Stimulated activated CD8-positive, alpha-beta memory T cell treated with anti-CD3 and anti-CD28 coated beads, Interleukin-4, amount 100 ng/mL, for 1 hour (primary cell): ENCODE measurements at places on chromosomes 16 and 17.

DNA sequence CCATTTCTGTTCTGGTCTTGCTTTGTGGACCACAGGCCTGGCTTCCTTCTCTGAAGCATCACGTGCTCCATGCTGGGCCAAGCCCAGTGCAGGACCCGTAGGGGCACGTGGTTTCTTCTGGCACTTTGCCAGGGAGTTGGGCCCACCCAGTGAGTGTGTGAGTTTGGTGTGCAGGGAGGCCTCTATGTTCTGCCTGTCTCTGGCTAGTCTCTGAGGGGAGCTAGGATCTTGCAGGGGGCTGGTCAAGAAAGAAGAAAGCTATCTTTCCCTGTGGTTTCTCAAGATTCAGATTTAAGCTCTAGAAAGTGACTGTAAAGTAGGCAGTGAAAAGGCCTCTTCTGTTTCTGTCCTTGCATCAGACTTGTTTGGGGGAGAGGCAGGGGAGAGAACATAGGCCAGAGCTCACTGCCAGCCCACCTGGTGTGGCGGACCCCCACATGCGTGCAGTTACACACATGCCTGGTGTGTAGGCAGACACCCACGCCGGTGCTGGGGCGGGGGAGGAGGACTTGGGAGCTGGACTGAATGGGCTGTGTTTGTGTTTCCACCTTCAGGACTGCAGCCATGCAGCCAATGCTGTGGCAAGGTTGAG, 11.8 kb downstream of the LASP1 start:
- DNase-seq: no peak

- DNase-seq: no peak
These were observed 54.2 kb downstream of the TMEM100 start for GRCh38 chr17:55668312-55668920.

GRCh38 chr16:77133706-77134105, 57.3 kb upstream of the MON1B start:
- DNase-seq: no peak

GRCh38 chr16:67902831-67903230, 9.8 kb downstream of the PSKH1 start:
- DNase-seq: no peak

DNA sequence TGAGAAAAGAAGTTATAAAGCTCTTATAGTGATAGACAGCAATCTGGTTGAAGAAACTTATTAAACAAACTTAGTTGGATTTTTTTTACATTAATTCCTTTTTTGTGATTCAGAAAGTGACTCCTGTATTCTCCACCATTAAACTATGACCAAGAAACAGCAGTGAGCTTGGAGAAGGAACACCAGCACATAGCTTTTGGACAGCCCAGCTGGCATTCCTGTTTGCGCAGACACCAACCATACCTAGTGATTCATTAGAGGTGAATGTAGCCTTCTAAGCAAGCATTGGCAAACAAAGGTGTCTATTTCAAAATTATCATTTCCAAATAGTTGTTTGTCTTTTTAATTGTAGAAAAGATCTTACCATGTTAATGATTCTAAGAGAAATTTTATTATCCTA, 94.4 kb downstream of the STXBP4 start:
- no peak for DNase-seq

DNA sequence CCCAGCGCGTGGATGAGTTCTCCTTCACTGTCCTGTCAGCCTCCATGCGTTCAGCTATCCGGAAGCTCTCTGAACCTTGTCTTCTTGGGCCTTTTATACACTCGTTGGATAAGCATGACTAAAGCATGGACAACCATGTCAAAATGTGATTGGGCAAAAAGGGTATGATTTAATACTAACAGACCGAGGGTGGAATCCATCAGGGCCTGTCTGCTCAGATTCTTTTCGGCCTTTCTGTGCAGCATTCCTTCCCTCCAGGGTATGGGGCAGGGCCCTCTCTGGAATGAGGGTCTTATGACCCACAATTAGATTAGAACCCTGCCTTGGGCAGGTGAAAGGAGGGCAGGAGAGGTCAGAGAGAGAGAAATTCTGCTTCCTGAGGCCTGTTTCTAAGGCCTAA, 14.0 kb upstream of the CCL5 start:
- DNase-seq: no peak

GRCh38 chr17:34305606-34306005, 13.6 kb upstream of the CCL8 start:
- DNase-seq: no peak

DNA sequence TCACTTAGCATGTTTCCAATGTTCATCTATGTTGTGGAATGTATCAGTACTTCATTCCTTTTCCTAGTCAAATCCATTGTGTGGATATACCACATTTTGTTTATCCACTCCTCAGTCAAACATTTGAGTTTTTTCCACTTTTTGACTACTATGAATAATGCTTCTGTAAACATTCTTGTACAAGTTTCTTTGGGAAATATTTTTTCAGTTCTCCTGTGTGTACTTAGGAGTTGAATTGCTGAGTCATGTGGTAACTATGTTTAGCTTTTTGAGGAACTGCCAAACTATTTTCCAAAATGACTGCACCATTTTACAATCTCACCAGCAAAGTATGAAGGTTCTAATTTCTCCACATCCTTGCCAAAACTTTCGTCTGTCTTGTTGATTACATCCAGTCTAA, 223.7 kb upstream of the AXIN2 start:
- no peak for DNase-seq

DNA sequence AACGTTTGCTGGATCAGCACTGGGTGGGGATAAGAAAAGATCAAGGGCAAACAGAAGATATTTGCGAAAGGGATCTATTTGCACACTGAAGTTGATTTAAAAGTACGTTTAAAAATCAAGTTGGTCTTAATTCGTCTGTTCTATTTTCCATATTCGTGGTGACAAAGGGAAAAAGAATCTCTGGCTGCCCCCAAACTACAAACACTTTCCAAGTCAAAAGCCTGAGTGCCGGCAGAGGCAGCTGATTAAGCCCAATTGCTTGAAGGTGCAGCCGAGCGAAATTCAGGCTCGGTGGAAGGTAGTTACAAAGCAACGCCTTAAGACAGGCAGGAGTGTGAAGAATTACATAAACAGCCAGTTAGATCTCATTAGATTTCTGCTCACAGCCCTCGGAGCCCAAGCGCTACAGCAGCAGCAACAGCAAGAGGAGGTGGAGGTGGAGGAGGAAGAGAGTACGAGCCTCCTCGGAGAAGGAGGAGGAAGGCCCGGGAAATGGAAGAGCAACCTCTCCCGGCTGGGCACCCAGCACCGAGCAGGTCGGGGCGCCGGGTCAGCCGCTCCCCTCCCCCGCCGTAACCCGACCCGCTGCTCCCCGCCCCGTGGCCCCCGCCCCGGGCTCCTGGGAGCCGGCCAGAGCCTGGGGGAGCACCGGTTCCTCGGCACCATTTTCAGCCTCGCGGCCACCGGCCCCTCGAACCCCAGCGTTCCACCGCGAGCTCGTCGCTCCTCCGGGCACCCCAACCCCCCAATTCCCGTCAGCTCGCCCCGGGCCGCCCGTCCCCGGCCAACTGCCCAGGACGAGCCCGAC, 890 bp downstream of the TOB1 start:
- peak; percentile 25 for DNase-seq

DNA sequence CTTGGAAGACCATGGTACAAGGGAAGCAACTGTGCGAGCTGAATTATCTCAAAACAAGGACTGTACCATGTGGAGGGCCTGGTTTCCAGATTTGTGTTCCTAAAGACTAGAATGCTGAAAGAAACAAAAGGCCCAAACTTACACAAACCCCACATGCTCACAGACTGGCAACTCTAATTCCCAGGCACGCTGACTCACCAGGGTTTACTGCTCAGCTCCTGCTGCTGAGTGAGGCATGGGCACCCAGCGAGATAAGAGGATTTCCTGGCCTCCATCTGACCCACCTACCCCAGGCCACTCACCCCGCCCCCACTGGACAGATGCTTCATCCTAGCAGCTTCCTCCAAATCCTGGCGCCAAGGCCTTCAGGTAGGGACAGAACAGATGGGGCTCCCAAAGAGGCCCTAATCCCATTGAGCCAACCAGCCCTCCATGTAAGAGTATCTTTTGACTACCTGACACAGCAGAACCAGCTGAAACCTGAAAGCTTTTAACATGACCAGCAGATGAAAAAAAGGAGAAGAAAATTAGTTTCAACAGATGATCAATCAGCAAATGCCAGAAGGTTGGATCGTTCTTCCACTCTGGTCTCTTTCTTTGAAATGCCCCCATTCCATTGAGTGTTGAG, 33.9 kb downstream of the DCUN1D3 start:
- no peak for DNase-seq

- DNase-seq: no peak
These were observed 11.1 kb downstream of the RAB40B start for GRCh38 chr17:82687375-82687861.

- DNase-seq: no peak
These were observed 375.9 kb downstream of the CDH13 start for GRCh38 chr16:83002351-83003334.

DNA sequence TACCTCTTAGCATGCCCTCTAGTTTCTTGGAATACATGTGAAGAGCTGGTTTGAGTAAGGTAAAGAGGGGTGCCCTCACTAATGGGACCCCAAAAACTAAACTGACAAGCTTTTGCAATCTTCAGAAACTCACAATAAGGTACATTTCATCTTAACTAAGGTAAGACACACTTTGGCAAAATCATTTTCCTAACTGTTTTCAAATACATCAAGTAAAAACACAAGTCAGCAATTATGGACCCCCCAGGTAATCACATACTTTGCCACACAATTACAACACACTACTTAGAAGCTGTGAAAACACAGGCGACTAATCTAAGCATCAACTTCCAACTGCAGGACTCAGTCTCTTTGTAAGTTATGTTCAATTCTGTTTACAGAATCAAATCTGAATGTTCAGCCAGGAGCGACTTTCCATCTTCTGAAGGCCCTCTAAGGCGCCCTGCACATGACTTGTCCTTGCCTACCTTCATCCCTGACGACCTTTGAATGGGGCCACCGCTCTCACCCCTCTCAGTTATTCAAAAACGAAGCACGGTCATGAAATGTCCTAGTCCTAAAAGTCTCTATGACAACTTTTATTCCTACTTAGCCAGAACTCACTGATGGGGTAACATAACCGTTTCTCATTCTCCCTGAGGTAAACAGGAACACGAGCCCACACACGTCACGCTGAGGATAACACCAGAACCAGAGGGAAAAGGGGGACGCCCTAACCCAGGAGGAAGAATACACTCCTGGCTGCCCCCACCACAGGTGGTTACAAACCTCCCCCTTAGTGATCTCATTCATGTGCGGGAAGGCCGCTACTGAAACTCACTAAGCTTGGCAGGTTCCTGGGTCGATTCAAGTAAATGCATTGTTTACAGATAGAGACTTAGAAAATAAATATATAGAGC, 5.5 kb downstream of the CREBBP start:
- no peak for DNase-seq

GRCh38 chr17:75517297-75517865, 1.1 kb downstream of the TSEN54 start:
- DNase-seq: no peak

- DNase-seq: no peak
These were observed 58.0 kb upstream of the HNF1B start for GRCh38 chr17:37802712-37803416.

DNA sequence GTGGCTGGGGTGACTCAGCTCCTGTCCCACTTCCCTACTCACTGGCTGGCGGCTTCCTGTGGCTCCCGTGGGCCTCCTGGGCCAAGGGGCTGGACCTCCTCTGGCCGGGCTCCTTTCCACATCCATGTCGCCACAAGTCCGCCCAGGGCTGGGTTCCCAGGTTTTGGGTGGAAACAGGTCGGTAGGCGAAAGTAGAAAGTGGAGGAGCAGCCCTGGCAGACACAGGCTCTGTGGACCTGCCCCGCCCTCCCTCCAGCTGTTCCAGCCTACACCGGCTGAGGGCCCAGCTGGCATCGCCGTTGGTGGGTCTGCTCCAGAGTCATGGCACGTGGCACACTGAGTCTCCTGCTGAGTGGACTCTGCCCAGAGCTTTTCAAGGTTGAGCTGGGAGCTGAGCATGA, 28.7 kb downstream of the GSE1 start:
- DNase-seq: no peak

DNA sequence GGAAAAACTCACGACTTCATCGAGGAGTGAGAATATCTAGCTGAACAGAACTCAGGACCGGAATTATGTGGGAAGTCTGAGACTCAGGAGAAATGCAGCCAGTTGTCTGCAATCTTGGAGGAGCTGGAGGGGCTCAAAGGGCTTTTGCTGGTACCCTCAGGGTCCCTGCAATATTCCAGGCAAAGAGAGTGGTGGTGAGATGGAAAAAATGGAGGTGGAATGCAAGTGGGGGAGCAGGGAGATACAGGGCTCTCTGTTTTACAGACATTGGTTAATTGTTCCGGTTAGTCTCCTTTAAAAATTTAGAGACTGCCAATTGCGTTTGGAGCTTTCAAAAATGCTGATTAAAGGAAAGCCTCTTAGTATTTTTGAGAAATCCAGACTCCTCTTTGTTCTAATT, 18.2 kb upstream of the HP start:
- no peak for DNase-seq

- no peak for DNase-seq
These were observed 38.5 kb downstream of the PGS1 start for GRCh38 chr17:78416791-78417530.

- DNase-seq: no peak
These were observed 1.0 kb upstream of the HEXIM2 start for GRCh38 chr17:45160447-45161287.

DNA sequence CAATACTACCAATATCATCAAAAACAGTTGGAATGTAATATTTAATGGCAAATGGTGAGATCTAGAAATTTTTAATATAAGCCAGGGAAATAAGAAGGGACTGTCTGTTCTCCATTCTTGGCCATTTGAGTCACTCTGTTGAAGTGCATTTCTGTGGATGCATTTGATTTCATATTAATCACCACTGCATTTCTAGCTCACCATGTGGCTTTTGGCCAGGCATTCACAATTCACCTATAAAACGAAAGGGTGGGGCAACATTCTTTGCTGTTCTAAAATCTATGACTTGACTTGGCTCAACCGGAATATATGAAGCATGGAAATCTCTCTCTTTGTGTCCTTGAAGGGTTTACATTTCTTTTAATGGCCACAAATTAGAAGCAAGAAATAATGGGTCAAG, 483.0 kb downstream of the SLC39A11 start:
- no peak for DNase-seq

DNA sequence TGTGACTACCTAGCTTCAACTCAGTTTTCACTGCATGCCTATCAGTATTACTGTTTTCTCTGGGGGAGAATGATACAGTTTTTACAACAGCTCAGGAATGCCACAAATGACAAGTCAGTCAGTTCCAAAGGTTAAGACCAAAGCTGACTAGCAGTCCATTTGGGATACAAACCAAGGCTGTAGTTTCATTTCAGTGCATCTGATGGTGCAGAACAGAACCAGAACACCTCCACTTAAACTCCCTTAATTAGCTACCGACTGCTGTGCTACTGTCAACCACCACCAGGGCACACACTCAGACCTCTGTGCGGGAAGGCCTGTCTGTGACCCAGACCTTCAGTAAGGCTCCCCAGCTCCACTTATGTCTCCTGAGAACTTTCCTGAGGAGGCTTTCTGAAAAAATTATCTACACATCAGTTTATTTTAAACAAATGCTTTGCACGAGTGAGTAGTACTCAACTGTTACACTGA, 20.4 kb downstream of the NFE2L1 start:
- DNase-seq: no peak

GRCh38 chr17:49223168-49223516, 7.4 kb downstream of the PHOSPHO1 start:
- DNase-seq: no peak

GRCh38 chr16:73034374-73034773, 13.6 kb downstream of the ZFHX3 start:
- no peak for DNase-seq
